Mesothelial cell of epicardium (in vitro differentiated cells): ENCODE measurements at places on chromosomes 2 and 18.

GRCh38 chr18:24103320-24104021 is 35.4 kb upstream of the CABYR start:
- no peak for DNase-seq

DNA sequence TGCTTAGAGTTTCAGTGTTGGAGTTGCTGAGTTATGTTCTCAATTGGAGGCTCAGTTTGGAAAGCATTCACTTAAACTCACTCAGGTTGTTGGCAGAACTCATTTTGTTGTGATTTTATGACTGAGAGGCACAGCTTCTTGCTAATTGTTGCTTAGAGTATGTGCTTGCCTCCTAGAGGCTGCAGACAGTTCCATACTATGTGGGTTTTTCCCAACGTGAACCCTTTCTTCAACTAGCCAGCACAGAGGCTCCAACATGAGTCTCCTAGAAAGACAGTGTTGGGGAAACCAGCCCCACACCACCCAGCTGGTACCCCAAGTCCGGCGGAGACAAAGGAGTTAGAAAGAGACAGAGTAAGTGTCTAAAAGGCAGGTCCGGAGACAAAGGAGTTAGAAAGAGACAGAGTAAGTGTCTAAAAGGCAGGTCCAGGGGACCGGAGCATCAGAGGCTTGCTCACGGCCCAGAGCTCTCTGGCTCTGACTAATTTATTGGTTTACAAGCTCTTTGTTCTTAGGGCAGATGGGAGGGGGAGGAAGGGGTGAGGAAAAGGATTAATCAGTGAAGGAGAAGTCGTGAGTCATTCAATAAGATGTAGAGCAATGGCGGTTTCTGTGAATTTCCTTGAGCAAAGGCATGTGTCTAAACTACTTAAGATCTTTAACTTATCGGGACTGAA is 999.7 kb upstream of the LRRTM1 start:
- DNase-seq: no peak

- no peak for DNase-seq
These were observed 901.9 kb upstream of the ZEB2 start for GRCh38 chr2:145421841-145422240.

DNA sequence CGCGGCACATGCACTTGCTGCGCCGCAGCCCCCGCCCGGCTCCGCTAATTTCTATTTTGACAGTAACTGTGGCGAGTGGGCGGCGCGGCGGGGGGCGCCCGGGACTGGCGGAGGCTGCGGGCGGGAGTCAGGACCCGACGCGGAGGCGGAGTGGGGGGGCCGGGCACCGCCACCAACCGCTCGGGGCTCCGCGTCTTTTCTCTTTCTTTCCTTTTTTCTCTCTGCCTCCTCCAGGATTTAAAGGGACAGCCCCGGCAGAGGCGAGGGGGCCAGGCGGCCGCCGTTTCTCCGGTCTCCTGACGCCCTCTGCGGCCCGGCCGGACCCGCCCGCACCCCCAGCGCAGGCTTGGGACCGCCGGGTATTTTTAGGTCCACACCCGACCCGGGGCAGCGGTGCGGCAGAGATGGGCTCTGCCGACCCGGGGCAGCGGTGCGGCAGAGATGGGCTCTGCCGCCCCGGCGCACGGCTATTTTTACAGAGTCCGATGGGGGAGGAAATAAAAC is 460 bp upstream of the ZBTB7C start:
- peak; percentile 55 for DNase-seq

GRCh38 chr2:18372641-18373040 is 187.8 kb downstream of the RDH14 start:
- no peak for DNase-seq

- no peak for DNase-seq
These were observed 23.8 kb upstream of the TXNDC2 start for GRCh38 chr18:9861933-9862332.

DNA sequence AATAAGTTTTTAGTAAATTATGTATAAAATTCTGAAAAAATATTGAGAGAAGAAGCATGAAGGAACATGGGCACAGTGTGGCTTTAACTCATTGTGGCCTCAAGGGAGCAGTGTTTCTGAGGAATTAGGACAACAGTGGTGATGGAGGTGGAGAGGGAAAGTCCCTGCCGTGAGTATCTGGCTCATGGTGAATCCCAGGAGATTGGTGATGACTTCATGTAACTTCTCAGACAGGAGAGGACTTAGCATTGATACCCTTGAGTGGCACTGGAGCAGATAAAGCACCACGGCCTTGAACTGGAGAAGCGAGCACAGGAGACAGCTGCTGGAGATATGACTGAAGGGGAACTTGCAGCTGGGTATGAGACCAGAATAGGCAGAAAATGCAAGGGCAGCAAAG is 35.0 kb upstream of the LRP1B start:
- DNase-seq: no peak

- DNase-seq: no peak
These were observed 7.4 kb downstream of the DNAJB2 start for GRCh38 chr2:219286436-219287115.

- DNase-seq: no peak
These were observed 11.2 kb upstream of the FOSL2 start for GRCh38 chr2:28381225-28382180.

DNA sequence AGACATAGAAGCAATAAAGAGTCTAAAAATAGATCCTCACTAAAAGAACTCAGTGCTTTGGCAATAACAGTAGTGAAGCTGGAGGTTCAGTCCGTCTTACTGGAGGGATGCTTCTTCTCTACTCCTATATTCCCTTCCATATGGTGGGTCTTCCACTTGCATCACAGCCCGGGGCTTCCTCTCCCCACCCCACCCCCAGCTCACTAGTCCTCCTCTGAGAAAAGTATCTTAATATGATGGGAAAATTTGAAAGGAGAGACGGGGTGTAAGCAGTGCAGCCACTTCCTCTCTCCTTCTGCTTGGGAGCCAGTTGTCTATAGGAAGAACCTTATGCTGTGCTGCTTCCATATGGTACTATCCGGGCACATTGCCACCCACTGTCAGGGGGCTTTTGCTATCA is 57.2 kb upstream of the SPOPL start:
- no peak for DNase-seq

GRCh38 chr2:62787386-62787785 is 81.9 kb downstream of the EHBP1 start:
- DNase-seq: no peak
